H9 (cell line): ENCODE measurements at places on chromosomes 1 and 21.

DNA sequence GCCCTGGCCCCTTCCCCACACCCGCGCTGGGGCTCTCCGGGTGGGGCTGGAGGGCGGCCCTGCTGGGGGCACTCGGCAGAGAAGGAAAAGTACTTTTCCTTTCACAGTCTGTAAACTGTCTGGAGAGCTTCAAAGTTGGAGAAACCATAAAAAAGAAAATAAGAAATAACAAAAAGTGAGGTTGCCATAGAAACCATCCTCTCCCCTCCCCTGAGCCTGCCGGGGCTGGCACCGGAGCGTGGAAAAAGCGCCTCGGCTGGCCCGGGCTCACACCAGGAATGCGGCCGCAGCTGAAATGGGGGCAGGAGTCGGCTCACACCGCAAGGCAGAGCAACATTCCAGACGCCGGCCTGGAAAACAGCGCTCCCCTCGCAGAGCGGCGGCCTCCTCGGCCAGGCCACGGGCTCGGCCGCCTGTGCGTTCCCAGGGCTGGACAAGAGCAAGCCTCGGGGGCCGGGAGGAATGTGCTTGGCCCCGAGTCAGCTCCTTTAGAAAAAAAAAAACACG, 69.2 kb downstream of the MORN1 start:
- DNase-seq: peak; percentile 61

DNA sequence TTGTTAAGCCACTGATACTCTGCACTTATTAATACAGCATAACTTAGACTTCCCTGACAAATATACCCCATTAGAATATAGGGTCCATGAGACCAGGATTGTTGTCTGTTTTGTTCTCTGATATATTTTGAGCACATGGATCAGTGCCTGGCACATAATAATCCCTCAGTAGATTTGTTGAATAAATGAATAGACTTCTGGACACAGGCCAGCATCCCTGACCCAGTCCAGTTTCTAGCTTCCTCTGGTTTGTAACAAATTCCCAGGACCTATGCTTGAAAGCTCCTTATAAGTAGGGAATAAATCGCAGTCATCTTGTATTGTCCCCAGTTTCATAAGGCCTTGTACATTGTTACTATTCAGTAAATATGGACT, 58.2 kb upstream of the GADD45A start:
- no peak for DNase-seq

- no peak for DNase-seq
Measured at GRCh38 chr1:27136236-27136551, 18.7 kb downstream of the SLC9A1 start.

- no peak for DNase-seq
Measured at GRCh38 chr1:200433586-200433985, 23.8 kb upstream of the ZNF281 start.

GRCh38 chr1:58548371-58548770, 1.8 kb upstream of the OMA1 start:
- DNase-seq: no peak

DNA sequence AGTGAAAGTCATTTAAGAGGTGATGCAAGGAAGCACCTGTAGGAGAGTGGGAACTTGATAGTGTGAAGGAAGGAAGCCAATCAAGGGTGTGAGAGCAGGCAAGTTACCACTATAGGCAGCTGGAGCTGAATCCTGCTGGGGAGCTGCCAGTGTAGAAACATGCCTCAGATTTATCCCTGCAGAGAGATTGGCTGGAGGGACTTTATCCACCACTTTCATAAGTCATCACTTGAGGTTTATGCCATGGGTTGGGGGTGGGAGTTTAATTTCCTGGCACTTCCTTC, 443.6 kb downstream of the PLPP3 start:
- no peak for DNase-seq

- DNase-seq: no peak
Measured at GRCh38 chr1:18752409-18752808, 107.1 kb downstream of the TAS1R2 start.

- DNase-seq: peak; percentile 70
Measured at GRCh38 chr1:60886793-60887331, 195.5 kb upstream of the NFIA start.

- no peak for DNase-seq
Measured at GRCh38 chr1:11728126-11728806, 7.7 kb upstream of the AGTRAP start.
